ENCODE measurements at places on chromosomes 6 and 20. TPM values are rescaled to one million over a fixed set of nuclear protein-coding genes. Genes with fewer than 3 reads are reported as not detected.

Gene LST1
- total RNA-seq: 33.1 TPM

Gene FAM83C
- not detected for total RNA-seq

Gene F13A1
- total RNA-seq: not detected

Gene SIGLEC1
- not detected for total RNA-seq

Gene TRIM31
- total RNA-seq: not detected

Data from T-helper 2 cell treated with Interferon-gamma antibody and Interleukin-4, amounts not matched to agents 100 ng/mL and 5 ng/mL, for 36 hours (primary cell).